ENCODE measurements at places on chromosomes 1 and 21.

- DNase-seq: no peak
These were observed 74.9 kb upstream of the ANGPTL1 start for GRCh38 chr1:178945763-178946266.

DNA sequence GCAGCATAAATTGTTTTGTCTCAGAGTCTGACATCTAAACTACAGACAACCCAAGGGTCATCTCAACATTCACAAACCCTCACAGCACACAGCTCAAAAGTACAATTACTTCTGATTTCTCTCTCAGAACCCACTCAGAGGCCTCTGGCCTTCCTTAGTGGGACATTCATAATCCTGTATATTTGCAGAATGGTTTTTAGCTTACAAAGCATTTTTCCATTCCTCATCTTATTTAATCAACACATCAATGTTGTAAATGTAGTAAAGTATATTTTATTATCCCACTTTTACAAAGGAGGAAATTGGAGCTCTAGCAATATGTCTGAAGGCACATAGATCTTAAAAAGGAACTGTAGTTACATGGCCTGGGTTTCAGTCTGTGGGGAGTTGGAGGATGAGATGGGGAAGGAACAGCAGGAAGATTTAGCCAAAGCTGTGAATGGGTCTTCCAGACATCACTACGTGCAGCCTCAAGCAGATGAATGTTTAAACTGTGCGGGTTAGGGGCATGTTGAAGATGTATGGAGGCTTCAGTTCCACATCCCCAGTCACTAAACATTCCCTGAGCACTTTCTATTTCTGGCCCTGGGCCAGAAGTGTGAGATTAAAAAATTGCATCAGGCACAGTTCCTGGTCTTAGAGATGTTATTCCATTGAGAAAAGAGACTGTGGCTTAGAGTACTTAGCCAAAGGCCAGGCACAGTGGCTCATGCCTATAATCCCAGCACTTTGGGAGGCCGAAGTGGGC lies 13.3 kb downstream of the AKNAD1 start:
- no peak for DNase-seq

- no peak for DNase-seq
These were observed 475.8 kb upstream of the OLFM3 start for GRCh38 chr1:102472520-102472919.

DNA sequence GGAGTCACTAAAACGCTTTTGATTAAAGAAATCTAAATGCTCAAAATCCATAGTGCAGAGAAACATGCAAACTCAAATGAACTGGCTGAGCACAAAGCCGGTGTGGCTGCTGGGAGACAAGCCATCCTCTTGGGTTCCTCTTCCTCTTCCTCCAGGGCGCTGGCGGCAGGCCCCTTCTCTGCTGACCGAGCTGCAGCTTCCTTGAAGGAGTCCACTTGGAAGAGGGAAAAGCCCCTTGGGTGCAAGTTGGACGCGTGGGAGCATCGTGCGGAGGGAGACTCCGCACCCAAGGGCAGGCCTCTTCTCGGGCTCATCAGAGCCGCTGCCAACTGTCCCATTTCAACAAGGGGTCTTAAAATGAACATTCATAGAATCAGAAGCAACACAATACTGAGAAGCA lies 7.9 kb downstream of the CCNL2 start:
- no peak for DNase-seq

DNA sequence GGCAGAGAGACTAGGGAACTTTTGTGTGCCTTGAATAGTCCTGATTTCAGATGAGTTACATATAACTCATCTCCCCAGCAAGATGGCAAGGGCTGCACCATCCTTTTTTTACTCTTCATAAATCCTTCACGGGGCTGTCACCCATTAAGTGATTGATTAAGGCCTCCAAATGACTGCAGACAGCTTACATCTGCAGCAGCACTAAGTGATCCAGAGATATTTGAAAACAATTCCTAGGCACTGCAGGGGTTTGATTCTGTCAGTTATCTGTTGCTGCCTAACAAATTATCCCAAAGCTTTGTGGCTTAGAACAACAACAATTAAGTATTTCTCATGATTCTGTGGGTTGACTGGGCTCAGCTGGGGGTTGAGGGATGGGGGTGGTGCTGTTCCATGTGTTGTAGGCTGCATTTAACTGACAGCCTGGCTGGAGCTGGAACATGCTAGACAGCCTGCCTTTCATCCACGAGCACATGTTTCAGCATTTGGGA lies 19.3 kb downstream of the TEX38 start:
- DNase-seq: no peak

DNA sequence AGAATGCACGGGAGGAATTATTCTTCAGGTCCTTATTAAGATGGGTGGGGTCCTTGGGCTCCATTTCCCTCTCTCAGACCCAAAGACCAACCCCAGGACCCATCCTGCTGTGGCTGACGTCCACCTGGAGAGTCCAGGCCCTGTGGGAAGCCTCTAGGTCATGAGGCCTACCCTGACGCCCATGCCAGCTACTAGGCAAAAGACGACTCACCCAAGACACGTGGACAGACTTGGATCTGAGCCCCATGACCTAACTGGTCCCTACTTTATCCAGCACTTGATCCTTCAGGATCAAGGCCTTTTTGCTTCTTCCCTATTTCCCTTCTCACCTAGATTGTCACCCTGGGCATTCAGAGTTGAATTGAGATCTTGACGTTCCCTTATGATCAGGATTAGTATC lies 56.0 kb upstream of the CASZ1 start:
- DNase-seq: no peak

GRCh38 chr1:61123326-61123725 lies 41.0 kb downstream of the NFIA start:
- DNase-seq: no peak

DNA sequence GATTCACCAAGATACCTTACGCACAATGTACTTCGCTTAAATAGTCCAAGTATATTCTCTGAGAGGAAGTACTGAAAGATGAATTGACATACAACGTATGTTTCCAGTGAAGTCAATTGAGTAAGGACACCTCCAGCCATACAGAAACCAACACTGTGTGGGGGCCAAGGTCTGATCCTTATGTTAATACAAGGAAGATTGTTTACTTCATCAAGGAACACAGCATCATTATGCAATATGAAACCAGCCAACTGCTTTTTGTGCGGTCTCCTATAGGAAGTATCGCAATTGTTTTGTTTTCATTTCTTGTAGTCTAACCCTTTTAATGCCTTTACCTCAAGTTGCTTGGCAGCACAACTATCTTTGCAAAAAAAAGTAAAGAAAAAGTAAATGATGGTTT lies 28.2 kb upstream of the TEKT2 start:
- no peak for DNase-seq

DNA sequence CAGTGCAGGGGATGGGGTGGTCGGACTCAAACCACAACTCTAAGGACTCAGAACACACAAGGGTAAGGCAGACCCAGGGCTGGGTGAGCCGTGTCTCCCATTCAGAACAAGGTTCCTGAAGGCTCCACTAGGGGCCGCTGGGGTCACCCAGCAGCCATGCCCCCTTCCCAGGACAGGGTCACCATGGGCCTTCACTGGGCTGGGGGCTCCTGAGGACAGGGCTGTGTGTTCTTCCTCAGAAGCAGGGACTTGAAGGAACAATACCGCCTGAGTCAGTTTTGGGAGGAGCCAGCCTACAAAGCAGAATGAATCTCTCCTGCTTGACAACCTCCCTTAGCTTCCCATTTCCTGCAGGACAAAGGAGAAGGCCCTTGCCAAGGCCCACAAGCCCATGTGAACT lies 15.4 kb downstream of the RIMS3 start:
- DNase-seq: no peak

GRCh38 chr21:21673959-21674358 lies 675.8 kb downstream of the NCAM2 start:
- no peak for DNase-seq

GRCh38 chr1:12384836-12385456 lies 155.1 kb downstream of the VPS13D start:
- peak; percentile 26 for DNase-seq
